ENCODE measurements at places on chromosomes 5 and 9. TPM values are rescaled to one million over a fixed set of nuclear protein-coding genes. Genes with fewer than 3 reads are reported as not detected.

The DAP gene
- 109 TPM for total RNA-seq

The GTF3C4 gene
- 16.6 TPM for total RNA-seq

The HACD4 gene
- total RNA-seq: 1.9 TPM

The FOXD4L3 gene
- not detected for total RNA-seq

DNA sequence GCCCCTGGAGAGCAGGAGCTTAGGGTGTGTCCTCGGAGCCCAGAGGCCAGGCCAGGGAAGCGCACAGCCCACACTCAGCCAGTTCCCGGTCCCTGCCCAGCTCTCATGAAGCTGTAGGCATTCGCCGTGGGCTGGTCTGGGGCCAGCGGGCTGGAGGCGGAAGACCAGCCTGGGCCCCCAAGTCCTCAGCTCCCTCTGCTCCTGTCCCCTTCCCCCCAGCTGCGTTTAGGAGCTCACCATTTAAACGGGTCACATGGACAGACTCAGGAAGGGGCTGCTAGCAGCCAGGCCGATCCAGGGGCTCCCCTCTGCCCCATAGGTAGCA is 17.4 kb downstream of the DNLZ start:
- no peak for DNase-seq

- no peak for DNase-seq
Measured at GRCh38 chr9:76004526-76004925, 114.1 kb downstream of the PCSK5 start.
